ENCODE measurements at places on chromosomes 13 and 19. TPM values are rescaled to one million over a fixed set of nuclear protein-coding genes. Genes with fewer than 3 reads are reported as not detected.

KLF1 gene
- under 0.01 TPM for total RNA-seq

SAFB gene
- total RNA-seq = 97.0 TPM

ZNF536 gene
- total RNA-seq = not detected

SULT2B1 gene
- total RNA-seq = 7.8 TPM

ZNF726 gene
- 1.7 TPM for total RNA-seq

RNF225 gene
- 2.1 TPM for total RNA-seq

CEACAM4 gene
- not detected for total RNA-seq

BIVM gene
- 18.9 TPM for total RNA-seq

ZNF525 gene
- 33.8 TPM for total RNA-seq

RFPL4AL1 gene
- total RNA-seq = not detected

SIGLEC8 gene
- not detected for total RNA-seq

CGB5 gene
- not detected for total RNA-seq

SUGP1 gene
- 24.5 TPM for total RNA-seq

GFY gene
- total RNA-seq = not detected

APOC1 gene
- not detected for total RNA-seq

KIR2DL1 gene
- not detected for total RNA-seq

ZNF345 gene
- total RNA-seq = 4.0 TPM

CEACAM8 gene
- total RNA-seq = not detected

FOXO1 gene
- total RNA-seq = 31.1 TPM

RDH8 gene
- not detected for total RNA-seq

CLEC4G gene
- total RNA-seq = not detected

NLRP11 gene
- total RNA-seq = not detected

MCEMP1 gene
- under 0.01 TPM for total RNA-seq

AP1M1 gene
- total RNA-seq = 54.2 TPM

SPIB gene
- total RNA-seq = not detected

MYDGF gene
- 383 TPM for total RNA-seq

MKNK2 gene
- total RNA-seq = 865 TPM

MAP4K1 gene
- total RNA-seq = not detected

TRPC4 gene
- total RNA-seq = not detected

SRRM5 gene
- 0.07 TPM for total RNA-seq

RPS5 gene
- total RNA-seq = 3,422 TPM

OLFM4 gene
- total RNA-seq = not detected

CPB2 gene
- total RNA-seq = not detected

ZNF431 gene
- total RNA-seq = 16.9 TPM

SLC17A7 gene
- total RNA-seq = not detected

IGFL2 gene
- total RNA-seq = not detected

PRTN3 gene
- not detected for total RNA-seq

ZNF66 gene
- 3.3 TPM for total RNA-seq

Measured in nasal cavity respiratory epithelium epithelial cell of viscerocranial mucosa (primary cell).